ENCODE measurements at places on chromosomes 3 and 15. TPM values are rescaled to one million over a fixed set of nuclear protein-coding genes. Genes with fewer than 3 reads are reported as not detected.

GRCh38 chr3:126365351-126366277 is 8.4 kb upstream of the KLF15 start:
- no peak overlapping the region for H3K27ac ChIP-seq
- DNase-seq = no peak
- no peaks in the 10 kb centered on the region for H3K4me1 ChIP-seq

DNA sequence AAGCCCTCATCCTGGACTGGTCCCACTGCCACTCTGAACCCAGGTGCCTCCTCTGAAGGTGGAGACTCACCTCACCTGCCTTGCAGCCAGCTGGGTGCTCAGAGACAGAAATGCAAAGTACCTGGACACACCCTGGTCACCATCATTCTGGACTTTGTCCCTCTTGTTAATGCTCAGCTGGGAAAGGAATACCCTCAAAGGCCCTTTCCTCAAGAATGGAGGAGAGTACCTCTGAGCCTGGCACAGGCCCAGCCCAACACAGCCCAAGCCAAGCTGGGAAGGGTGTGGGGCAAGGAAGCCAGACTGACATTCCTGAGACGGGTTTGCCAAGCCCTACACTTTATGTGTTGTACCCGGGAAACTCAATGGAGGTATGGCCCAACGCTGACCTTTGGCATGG is 983 bp upstream of the ALAS1 start:
- peak; percentile 77 for DNase-seq
- H3K4me1 ChIP-seq = peaks cover 31% of the 10 kb centered on the region
- H3K4me3 ChIP-seq = no peak overlapping the region
- peaks cover 4% of the 10 kb centered on the region for H3K36me3 ChIP-seq

GRCh38 chr3:196645096-196645495 is 5.6 kb downstream of the NRROS start:
- H3K27ac ChIP-seq = no peak overlapping the region
- H3K4me3 ChIP-seq = no peak overlapping the region
- H3K4me1 ChIP-seq = no peaks in the 10 kb centered on the region
- H3K27me3 ChIP-seq = no peaks in the 10 kb centered on the region
- H3K36me3 ChIP-seq = no peaks in the 10 kb centered on the region

RTP1 gene
- total RNA-seq = not detected

RHCG gene
- not detected for total RNA-seq
